ENCODE measurements at places on chromosomes 7 and 10. TPM values are rescaled to one million over a fixed set of nuclear protein-coding genes. Genes with fewer than 3 reads are reported as not detected.

DNA sequence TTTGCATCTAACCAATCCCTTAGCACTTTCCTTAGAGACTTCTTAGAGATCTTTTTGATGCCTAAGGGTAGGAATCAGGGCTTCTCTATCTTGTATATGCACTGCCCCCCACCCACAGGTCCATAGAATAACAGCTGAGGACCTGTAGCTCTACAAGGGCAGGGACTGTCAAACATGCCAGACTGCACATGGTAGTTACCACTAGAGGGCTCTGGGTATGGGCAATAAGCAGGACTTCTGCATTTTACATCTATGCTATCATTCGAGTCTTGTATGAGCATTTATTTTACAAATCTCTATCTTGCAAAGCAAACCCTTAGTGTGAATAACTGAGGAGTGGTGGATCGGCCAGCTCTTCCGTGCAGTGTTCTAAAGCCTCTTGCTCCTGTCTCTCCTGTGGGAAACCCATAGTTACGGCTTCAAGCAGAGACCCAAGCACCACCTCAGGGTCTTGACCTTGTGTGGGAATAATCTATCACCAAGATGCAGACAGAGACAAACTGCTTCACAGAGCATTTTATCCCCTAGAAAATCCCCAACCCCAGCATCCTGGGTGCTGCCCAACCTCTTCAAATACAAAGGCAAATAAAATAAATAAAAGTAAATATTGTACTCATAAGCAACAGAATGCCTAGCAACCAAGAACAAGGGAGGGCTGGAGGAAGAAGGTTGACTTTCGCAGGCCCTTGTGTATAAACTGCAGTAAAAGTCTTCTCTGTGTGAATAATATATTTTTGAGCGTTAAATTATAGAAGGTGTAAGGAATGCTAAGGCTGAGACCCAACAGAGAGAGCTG lies 219.3 kb downstream of the WDR11 start:
- H3K27me3 ChIP-seq: peaks cover 4% of the 10 kb centered on the region
- H3K27ac ChIP-seq: no peak overlapping the region
- H3K36me3 ChIP-seq: no peaks in the 10 kb centered on the region
- no peaks in the 10 kb centered on the region for H3K4me1 ChIP-seq
- H3K4me3 ChIP-seq: no peak overlapping the region

- H3K27me3 ChIP-seq: peaks cover 2% of the 10 kb centered on the region
- H3K36me3 ChIP-seq: no peaks in the 10 kb centered on the region
- H3K4me1 ChIP-seq: peaks cover 8% of the 10 kb centered on the region
- DNase-seq: no peak
- no peak overlapping the region for H3K4me3 ChIP-seq
Observed at GRCh38 chr7:98054585-98054984, 52.1 kb upstream of the LMTK2 start.

DNA sequence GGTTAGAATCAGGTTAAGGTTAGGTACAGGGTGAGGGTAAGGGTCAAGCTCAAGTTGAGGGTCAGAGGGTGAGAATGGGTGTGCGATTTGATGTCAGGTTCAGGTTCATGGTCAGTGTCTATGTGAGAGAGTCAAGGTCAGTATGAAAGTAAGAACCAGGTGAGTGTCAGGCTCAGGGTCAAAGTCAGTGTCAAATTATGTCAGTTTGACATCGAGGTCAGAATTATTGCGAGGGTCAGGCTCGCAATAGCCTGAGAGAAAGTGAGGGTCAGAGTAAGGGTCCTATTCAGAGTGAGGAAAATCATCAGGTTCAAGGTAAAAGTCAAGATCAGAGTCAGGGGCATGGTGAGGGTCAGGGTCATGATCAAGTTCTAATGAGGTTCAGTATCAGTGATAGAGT lies 13.0 kb downstream of the MRPS24 start:
- no peak overlapping the region for H3K27ac ChIP-seq
- H3K27me3 ChIP-seq: peaks cover 2% of the 10 kb centered on the region
- H3K4me3 ChIP-seq: no peak overlapping the region
- no peak for DNase-seq
- no peaks in the 10 kb centered on the region for H3K36me3 ChIP-seq
- no peaks in the 10 kb centered on the region for H3K4me1 ChIP-seq

GRCh38 chr7:17931069-17931468 lies 9.2 kb downstream of the SNX13 start:
- DNase-seq: no peak
- no peak overlapping the region for H3K27ac ChIP-seq
- H3K4me3 ChIP-seq: no peak overlapping the region
- peaks cover 8% of the 10 kb centered on the region for H3K36me3 ChIP-seq
- H3K4me1 ChIP-seq: peaks cover 37% of the 10 kb centered on the region
- no peaks in the 10 kb centered on the region for H3K27me3 ChIP-seq

DNA sequence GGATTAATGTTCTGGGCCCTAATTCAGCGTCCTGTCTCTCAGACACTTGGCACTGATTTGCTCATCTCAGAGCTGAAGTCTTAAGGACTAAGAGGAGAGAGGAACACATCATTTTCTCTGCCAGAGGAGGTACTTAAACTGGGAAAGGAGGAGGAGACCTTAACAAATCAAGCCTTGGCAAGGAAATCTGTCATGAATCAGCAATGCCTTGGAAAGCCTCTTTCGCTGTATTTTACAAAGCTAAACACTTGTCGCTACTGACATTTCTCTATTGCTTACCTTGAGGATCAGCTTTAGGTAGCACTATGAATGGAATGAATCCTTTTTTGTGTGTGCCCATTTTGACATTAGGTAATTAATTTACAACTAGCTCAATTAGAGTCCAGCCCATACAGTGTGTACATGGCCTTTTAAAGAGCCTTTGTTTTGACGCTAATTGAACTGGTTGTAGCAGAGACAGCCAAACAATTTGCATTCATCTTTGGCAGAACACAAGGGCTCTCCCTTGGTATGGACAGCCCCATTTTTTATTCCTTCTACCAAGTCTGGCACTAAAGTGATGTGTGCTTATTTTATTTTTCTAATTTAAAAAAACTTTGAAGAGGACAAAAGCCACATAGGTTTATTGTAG lies 37.4 kb downstream of the AUTS2 start:
- no peak overlapping the region for H3K27ac ChIP-seq
- H3K36me3 ChIP-seq: no peaks in the 10 kb centered on the region
- no peaks in the 10 kb centered on the region for H3K4me1 ChIP-seq
- H3K4me3 ChIP-seq: no peak overlapping the region
- no peak for DNase-seq

DNA sequence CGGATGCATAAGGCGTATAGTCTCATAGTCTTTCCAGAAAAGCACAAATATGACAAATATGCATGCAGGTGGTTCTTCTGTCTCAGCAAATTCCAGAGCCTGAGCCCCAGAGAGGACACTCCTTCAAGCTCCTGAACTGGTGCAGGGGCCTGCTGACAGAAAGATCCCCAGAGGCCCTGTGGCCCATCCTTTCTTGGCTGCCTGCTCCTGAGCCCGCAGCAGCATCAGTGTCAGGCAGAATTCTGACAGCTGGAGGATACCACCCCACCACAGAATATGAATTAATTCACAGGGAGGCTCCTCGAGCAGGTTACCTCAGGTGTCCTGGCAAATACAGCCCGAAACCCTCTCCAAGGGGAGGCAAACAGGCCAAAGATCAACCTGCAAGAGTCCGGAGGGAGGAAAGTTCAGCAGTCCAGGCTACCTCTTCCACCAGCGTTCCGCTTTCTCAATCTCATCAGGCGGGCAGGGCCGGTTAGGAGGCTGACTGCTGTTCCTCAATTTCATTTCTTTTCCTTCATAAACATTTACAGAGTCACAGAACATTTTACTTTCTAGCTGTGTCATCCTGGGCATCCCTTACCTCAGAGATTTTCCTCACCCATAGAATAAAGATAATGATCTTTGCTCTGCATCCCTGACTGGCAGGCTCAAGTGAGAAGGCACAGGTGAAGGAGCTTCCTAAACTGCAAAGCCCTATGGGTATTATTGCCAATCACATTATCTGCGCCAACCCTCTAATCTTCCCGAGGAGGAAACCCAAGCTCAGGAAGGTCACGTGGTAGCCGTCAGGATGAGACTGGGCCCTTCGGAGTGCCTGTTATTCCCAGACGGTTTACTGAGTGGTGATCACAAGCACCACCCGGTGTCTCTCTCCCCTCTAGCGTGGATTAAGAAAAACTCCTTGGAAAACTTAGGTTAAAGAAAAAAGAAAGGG lies 1.4 kb downstream of the DNAJB12 start:
- peaks cover 21% of the 10 kb centered on the region for H3K36me3 ChIP-seq
- H3K27ac ChIP-seq: peak overlapping the region; percentile 98
- no peaks in the 10 kb centered on the region for H3K27me3 ChIP-seq
- H3K4me3 ChIP-seq: peak overlapping the region; percentile 96
- no peak for DNase-seq

DNA sequence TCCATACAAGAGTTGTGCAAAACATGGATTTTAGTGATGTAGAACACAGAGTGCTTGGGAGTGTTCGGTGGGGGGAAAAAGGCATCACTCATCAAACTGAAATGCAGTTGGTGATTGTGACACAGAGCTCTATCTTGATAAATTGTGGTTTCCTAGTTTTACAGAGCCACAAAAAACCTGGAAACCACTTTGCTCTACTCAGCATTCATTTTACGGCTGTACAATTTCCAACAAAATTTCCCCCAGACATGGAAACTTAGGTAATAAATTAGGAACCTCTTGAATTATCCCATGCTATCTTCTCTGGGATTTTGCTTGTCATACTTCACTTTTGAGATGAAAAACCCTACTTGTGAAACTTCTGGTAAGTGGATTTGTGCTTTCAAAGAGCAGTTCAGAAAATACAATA lies 614.9 kb upstream of the FZD8 start:
- H3K27me3 ChIP-seq: no peaks in the 10 kb centered on the region
- H3K4me1 ChIP-seq: no peaks in the 10 kb centered on the region
- H3K4me3 ChIP-seq: no peak overlapping the region
- no peaks in the 10 kb centered on the region for H3K36me3 ChIP-seq

GRCh38 chr7:42720991-42721796 lies 190.7 kb downstream of the C7orf25 start:
- H3K4me1 ChIP-seq: no peaks in the 10 kb centered on the region
- DNase-seq: no peak
- no peak overlapping the region for H3K4me3 ChIP-seq
- H3K27ac ChIP-seq: no peak overlapping the region

DNA sequence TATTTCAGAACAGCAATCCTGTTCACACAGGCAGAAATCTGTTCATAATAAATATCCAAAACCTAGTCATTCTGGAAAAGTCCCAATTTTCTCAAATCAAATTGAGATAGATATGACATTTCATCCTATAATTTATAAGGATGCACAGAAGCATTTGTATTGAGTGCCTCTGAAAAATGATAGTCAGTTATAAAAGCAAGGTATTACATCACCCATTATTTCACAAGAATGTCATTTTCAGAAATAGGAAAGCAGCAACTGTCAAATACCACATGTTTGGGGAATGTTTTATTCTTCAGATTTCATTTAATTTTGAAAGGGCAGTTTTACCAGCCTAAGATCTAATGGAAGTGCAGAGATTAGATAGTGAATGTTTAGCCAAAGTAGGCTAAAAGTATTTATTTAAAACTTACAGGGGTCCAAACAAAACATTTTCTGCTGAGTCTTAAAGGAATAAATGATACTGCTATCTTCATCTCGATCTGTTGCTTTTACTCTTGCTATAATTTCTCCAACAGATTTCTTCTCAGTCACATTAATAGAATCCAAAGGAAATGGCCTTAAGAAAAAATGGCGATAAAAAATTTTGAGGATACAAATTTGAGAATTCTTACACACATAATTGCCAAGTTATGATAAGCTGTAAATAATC lies 185.8 kb downstream of the HGF start:
- no peak overlapping the region for H3K4me3 ChIP-seq
- no peaks in the 10 kb centered on the region for H3K4me1 ChIP-seq
- no peaks in the 10 kb centered on the region for H3K27me3 ChIP-seq
- H3K36me3 ChIP-seq: no peaks in the 10 kb centered on the region
- DNase-seq: no peak
- no peak overlapping the region for H3K27ac ChIP-seq

DNA sequence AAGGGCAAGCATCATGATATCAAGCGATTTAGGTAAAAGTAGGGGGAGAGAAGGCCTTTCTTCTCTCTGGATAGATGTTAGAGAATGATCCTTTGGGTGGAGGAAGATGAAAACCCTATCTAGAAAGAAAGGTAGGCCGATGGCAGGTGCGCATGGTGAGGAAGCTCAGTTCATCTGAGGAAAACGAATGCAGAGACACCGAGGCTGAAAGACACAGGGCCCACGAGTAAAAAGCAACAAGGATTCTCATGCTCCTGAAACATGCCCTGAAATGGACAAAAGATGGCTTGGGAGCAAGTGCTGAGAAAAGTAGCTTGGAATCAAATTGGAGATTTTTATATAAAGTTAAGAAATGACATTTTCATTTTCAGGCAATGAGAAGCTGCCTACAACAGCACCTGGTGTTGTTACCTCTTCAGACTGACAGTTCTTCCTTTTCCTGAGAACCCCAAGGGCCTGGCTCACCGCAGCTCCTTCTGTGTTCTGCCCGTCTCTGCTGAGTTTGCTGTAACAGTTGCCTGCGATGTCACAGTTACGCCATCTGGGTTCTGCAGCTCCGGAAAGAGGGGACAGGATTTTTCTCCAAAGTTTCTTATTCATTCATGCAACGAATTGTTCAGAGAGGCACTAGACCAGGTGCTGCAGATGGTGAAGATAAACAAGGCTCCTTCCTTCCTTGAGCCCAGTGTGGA lies 402.0 kb upstream of the KLF6 start:
- H3K36me3 ChIP-seq: no peaks in the 10 kb centered on the region
- no peak for DNase-seq
- no peaks in the 10 kb centered on the region for H3K27me3 ChIP-seq
- no peak overlapping the region for H3K4me3 ChIP-seq
- H3K27ac ChIP-seq: no peak overlapping the region
- peaks cover 14% of the 10 kb centered on the region for H3K4me1 ChIP-seq

GRCh38 chr10:114340816-114341215 lies 63.5 kb downstream of the AFAP1L2 start:
- H3K4me3 ChIP-seq: no peak overlapping the region
- H3K27me3 ChIP-seq: no peaks in the 10 kb centered on the region
- no peaks in the 10 kb centered on the region for H3K36me3 ChIP-seq
- DNase-seq: no peak

- no peak for DNase-seq
- peaks cover 16% of the 10 kb centered on the region for H3K27me3 ChIP-seq
- H3K4me3 ChIP-seq: no peak overlapping the region
Observed at GRCh38 chr7:35556515-35557471, 138.1 kb downstream of the HERPUD2 start.

GRCh38 chr10:60114765-60115586 lies 208.6 kb upstream of the CCDC6 start:
- no peak overlapping the region for H3K4me3 ChIP-seq
- H3K36me3 ChIP-seq: peaks cover 2% of the 10 kb centered on the region
- peak; percentile 35 for DNase-seq
- no peaks in the 10 kb centered on the region for H3K4me1 ChIP-seq
- no peaks in the 10 kb centered on the region for H3K27me3 ChIP-seq

GRCh38 chr7:154743206-154743605 lies 259.7 kb downstream of the PAXIP1 start:
- no peak for DNase-seq
- no peaks in the 10 kb centered on the region for H3K27me3 ChIP-seq
- no peak overlapping the region for H3K27ac ChIP-seq
- no peaks in the 10 kb centered on the region for H3K36me3 ChIP-seq

The C10orf53 gene
- not detected for total RNA-seq

The MBLAC1 gene
- 2.3 TPM for total RNA-seq

The AGR2 gene
- not detected for total RNA-seq

The SFTPA2 gene
- total RNA-seq: not detected

The VPS41 gene
- total RNA-seq: 50.8 TPM
